ENCODE measurements at places on chromosomes 11 and 22.

- DNase-seq, result no peak
Observed at GRCh38 chr11:12854829-12855228, 154.3 kb upstream of the RASSF10 start.

DNA sequence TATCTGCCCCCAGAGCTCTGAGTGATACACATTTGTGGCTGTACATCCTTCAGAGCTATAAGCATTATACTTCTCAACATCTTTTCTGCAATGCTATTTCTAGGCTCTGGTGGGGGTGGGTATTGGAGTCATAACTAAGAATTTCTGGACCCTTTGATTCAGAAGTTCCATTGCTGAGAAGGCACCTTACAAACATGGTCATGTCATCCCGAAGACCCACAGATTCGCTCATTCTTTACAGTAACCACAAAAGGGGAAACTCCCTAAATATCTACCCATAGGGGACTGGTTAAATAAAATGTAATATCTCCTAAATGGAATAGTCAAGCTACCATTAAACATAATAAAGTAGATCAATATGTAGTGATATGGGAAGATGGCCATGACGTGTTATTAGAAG, 98.8 kb downstream of the PRR5L start:
- no peak for DNase-seq

DNA sequence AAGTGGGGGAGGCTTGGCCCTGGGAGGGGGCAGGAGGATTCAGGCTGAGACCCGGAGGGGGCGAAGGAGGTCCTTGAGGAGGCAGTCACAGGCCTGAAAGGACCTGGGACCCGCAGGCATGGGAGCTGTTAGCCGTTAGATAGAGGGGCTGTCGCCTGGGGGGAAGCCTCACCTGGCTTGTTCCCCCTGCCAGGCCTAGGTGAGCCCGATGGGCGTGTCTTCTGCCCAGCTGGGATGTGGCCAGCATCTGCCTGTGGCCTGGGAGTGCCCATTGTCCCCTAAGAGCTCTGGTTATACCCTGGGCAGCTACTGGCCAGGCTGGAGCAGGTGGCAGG, 1.8 kb upstream of the DUSP8 start:
- DNase-seq, result no peak

- DNase-seq, result no peak
Observed at GRCh38 chr11:128361451-128362020, 225.8 kb downstream of the ETS1 start.

DNA sequence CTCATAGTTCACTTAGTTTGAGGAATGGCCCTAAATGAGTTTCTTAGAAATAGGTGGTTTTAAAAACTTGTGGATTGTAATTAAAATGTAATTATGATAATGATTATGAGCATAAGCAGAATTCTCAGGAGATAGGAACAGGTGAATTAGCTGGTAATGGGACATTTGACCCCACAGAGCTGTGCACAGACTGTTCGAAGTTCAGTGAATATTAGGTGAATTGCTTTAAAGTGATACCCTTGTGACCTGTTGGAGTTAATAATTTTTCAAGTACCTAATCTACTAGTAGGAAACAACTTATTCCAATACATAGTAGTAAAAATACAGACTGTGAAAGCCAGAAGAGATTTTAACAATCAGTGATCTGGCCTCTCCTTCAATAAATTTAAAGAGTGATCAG, 8.1 kb downstream of the FAR1 start:
- no peak for DNase-seq

DNA sequence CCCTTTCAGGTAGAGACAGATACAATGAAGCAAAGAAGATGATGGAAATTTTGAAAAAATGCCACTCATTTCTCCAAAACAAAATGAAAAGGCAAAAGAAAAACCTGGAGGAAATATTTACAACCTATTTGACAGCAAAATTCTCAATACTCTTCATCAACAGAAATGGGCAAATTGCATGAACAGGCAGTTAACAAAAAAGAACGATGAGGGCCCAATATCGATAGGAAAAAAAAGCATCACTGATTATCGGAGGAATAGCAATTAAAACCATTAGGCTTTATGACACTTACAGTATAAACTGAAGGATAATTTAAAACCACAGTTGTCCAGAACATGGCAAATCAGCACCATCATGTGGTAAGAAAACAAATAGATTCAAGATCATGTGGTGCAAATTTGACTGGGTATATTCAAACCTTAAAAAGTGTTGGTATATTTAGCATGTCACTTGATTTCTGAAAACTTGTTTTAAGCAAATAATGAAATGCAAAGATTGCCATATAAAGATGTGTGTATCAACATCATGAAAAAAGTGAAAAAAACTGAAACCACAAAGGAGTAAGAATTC, 222.9 kb downstream of the BRD1 start:
- no peak for DNase-seq

GRCh38 chr22:24285245-24285644, 14.6 kb downstream of the SPECC1L start:
- no peak for DNase-seq

DNA sequence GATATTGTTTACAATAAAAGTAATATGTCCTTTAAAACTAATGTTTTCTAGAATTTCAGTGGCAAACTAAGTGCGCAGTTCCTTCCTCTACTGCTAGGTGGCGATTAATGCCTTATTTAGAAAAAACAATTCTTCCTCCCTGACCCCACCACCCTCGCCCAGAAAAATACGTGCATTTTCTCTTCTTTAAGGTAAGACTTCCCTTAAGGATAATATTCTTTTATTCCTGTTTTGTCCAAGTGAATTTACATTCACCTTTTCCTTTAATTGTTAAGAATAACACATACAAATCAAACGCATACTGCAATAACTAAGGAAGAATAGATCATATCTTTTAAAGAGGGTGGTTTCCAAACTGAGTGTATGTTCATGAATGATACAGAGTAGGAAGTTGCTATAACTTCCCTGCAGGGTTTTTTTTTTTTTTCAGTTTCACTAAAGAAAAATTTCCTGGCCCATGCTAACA, 17.0 kb upstream of the PSMA1 start:
- no peak for DNase-seq

DNA sequence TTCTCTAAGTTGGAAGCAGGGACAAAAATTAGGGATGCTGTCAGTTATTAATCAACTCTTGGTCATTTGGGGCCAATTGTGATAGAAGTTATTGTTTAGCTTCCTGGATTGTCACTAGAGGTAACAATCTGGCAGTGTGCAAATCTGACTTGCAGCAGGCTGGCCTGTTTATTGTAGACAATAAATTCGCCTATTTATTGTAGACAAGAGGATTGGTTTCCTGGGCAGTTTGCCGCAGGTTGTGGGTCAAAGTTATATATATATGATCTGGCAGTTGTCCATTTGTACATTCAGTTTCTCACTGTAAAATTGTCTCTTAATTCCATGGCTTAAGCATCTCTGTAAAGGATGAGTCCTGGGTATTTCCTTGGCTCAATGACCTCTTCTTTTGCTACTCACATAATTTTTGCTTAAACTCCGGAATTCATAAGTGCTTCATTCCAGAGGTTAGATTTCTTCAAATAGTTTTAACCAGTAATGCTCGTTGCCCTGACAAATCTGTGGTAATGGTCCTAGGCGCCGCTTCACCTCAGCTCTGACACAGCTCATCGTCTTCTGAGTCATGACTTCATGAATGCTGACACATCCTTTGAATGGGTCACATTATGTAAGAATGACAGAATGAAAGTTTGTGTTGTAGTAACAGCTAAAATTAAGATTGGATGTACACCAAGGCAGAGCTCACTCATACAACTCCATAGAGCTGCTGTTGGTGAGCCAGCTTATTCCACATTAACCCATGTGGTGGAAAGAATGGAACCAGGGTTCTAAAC, 7.8 kb upstream of the MMP3 start:
- DNase-seq, result no peak

- no peak for DNase-seq
Observed at GRCh38 chr11:57500515-57500914, 15.0 kb downstream of the SLC43A1 start.

DNA sequence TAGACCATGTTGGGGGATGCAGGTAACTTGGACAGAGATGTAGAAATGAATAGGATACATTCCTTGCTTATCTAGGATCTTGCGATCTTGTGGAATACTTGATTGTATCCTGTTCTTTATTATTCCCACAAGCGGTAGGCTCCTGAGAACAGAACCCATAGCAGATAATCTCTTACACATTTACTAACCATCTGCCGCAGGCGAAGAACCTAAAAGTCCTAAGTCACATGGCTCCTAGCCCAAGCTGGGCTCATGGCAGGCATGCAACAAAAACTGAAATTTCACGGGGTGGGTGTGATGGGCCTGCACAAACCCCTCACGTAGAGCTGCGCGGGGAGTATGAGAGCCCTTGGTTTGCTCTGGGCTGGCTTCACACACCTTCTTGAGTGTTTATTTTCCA, 177.4 kb upstream of the NECTIN1 start:
- DNase-seq, result no peak

DNA sequence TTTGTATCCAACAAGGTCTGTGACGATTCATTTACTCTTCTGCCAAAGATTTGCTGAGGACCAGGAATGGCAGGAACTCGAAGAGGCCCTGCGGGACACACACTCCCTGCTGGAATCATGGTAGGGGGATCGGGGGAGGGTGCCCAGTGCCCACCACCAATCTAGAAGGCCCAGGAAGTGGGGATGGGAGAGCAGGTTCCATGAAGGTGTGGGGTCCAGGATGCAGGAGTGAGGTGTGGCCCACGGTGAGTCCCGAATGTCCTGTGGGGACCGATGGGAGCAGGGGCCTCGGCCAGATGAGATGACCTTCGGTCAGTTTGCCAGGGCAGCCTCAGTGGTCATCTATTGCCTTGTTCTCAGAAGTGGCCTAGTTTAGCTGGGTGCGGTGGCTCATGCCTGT, 492.7 kb downstream of the BRD1 start:
- DNase-seq, result no peak

DNA sequence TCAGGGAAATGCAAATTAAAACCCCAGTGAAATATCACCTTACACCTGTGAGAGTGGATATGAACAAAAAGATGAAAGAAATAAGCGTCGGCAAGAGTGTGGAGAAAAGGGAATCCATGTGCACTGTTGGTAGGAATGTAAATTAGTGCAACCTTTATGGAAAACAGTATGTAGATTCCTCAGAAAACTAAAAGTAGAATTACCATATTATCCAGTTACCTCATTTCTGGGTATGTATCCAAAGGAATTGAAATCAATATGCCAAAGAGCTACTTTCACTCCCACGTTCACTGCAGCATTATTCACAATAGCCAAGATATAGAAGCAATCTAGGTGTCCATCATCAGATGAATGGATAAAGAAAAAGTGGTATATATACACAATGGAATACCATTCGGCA, 246.0 kb upstream of the ARHGAP20 start:
- DNase-seq, result no peak

DNA sequence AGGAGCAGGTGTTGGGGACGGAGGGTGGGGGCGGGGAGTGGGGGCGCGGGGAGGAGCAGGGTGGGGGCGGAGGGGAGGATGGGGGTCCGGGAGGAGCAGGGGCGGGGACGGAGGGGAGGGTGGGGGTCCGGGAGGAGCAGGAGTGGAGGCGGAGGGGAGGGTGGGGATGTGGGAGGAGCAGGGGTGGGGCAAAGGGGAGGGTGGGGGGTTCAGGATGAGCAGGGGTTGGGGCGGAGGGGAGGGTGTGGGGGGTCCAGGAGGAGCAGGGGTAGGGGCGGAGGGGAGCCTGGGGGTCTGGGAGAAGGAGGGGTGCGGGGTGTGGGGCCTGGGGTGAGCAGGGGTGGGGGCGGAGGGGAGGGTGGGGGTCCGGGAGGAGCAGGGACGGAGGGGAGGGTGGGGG, 17.1 kb downstream of the CRELD2 start:
- peak; percentile 55 for DNase-seq

DNA sequence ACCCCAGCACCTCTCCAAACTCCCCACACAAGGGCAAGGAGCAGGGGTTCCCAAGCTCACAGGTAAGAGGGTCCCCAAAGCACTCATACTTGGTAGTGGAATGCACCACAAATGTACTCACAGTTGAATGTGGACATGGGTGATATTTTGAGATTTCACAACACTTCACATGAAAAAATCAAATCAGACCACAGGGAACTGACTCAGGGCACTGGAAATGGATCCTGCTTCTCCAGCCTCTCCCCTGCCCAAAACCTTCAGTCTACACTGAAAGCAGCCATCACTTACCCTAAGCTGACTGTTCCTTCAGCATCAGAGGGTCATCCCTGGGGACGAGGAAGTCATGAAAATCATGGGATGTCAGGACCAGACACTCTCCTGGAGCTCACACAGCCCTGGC, 40.2 kb downstream of the SCGB1A1 start:
- DNase-seq, result no peak

GRCh38 chr11:98589967-98590366, 430.8 kb upstream of the CNTN5 start:
- DNase-seq, result no peak

GRCh38 chr11:80816966-80817365, 1376.1 kb upstream of the TENM4 start:
- no peak for DNase-seq

DNA sequence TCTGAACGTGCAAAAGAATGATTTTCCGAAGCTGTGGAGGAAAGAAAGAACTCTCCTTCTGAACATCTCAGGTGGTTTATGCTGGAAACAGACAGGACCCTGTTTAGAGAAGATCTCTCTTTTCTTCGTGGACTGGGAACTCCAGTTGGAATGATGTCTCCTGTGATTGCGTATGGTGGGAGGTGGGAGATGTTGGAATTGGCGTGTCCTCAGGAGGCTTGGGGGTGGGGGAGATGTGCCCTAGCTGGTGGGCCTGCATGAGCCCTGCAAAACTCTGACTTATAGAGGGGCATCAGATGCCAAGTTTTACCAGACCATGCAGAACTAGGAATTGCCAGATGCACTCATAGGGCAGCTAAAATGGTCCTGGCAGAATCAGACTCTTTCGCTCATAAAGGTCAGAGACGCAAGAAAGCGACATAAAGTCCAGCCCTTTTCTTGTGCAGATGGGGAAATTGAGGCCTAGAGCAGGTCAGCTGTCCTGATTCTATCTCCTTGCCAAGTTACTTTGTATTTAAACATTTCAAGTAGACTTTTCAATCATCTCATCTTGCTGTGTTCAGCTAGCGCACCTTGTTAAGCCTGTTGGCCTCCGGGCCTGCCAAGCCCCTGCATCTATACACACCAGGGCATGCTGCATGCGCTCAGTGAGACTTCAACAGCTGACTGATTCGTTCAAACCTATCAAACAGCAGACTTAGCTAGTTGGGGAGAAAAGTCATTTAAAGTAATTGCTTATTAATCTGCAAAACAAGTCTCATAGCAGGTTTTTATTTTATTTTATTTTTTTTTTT, 34.2 kb upstream of the EHF start:
- no peak for DNase-seq

DNA sequence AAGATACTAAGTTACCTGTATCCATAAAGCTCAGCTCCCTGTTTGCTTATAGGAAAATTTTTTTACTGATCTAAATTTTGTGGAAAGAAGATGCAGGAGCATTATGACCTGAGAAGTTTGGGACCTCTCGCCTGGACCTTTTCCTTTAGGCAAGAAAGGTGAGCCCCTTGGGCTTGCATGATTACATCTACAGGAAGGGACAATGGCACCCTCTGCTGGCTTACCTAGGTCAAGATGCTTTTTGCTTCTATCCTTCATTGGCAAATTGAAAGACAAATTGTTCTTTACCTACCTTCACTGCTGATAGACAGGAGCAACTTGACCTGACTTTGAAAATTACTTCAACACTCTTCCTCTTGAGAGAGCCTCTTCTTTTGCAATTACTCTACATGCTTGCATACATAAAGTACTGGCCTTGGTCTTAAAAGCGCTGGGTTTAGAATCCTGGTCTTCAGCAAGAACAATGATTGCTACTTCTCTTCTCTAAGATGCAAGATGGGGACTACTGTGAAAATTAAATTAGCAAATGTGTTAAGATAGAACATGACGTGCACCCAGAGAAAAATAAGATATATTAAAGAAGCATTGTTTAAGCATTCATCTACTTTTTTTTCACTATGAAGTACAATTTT, 147.2 kb downstream of the TRPC6 start:
- no peak for DNase-seq

All from activated CD4-positive, CD25-positive, alpha-beta regulatory T cell (primary cell).